ENCODE measurements at places on chromosomes 7 and 10.

DNA sequence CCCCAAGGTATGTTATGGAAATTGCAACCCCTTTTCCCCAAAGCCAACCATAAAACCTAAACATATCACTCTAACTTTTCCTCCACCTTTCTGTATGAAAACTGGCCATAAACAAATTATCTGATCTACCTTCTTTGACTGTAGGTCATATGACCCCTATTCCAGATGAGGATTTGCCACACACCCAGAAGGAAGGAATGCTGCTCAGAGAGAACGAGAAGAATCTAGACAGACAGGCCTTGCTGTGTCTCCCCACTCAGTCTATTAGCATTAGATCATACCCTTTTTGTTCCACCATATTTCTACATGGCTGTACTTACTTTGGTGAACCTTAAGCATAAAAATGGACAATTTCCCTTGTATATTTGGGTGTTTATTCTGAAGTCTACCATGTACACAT is 113.0 kb upstream of the PHYHIPL start:
- no peak for DNase-seq

GRCh38 chr7:32390210-32390609 is 100.0 kb downstream of the LSM5 start:
- DNase-seq = no peak

- DNase-seq = no peak
Measured at GRCh38 chr7:1758028-1758858, 88.2 kb downstream of the ELFN1 start.

DNA sequence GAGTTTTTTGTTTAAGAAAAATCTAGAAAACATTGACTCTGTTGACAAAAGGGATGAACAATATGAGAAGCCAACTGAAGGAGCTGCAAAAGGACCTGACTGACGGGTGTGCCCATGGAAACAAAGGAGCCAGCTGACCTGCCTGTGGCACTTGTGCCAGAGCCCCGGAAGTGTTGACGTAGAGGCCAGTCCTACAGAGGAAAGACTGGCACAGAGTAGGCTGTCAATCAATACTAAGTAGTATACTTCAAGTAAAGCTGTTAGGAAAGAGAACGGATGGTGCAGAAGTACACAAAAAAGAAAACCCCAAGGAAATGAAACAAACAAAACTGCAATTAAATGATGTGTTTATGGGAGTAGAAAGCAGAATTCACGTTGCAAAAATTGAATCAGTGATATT is 19.0 kb upstream of the ABI1 start:
- DNase-seq = no peak

DNA sequence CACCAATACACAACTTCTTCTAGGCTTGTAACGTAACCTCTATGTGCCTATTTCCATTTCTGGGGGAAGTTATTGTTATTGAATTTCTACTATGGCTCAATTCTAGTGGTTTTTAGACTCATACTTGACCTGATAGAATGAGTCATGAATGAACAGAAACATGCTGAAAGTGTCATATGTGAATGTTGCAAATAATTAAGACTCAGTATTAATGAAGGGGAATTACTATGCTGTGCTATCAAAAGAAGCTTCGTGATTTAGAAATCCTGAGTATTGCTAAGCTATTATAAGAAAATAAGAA is 135.1 kb upstream of the ZWINT start:
- no peak for DNase-seq

- DNase-seq = no peak
Measured at GRCh38 chr7:3107889-3108570, 64.4 kb upstream of the CARD11 start.

GRCh38 chr7:80491462-80491861 is 20.4 kb downstream of the GNAT3 start:
- DNase-seq = no peak

DNA sequence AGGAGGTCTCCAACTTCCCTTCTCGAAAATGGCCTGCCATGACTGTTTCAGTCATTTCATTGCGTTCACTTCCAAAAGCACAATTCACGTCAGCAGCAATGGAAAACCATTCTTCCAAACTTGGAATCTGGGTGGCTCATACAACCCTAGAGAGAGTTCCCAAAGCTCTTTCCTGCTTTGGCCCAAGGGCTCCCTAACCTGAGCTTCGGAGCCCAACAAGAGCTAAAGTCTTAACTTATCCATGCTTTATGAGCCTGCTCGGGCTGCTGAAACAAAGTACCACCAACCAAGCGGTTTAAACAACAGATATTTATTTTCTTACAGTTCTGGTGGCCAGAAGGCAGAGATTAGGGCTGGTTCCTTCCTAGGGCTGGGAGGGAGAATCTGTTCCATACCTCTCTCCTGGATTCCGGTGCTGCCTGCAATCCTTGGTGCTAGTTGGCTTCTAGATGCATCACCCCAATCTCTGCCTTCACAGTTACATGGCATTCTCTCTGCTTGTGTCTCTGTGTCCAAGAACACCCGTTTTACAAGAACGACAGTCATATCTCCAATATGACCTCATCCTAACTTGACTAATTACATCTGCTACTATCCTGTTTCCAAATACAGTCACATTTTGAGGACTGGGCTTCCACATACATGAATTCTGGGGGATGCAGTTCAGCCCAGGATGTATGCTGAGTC is 33.5 kb downstream of the CAMK2B start:
- peak; percentile 22 for DNase-seq

- DNase-seq = no peak
Measured at GRCh38 chr7:158955932-158956804, 99.8 kb downstream of the DYNC2I1 start.

DNA sequence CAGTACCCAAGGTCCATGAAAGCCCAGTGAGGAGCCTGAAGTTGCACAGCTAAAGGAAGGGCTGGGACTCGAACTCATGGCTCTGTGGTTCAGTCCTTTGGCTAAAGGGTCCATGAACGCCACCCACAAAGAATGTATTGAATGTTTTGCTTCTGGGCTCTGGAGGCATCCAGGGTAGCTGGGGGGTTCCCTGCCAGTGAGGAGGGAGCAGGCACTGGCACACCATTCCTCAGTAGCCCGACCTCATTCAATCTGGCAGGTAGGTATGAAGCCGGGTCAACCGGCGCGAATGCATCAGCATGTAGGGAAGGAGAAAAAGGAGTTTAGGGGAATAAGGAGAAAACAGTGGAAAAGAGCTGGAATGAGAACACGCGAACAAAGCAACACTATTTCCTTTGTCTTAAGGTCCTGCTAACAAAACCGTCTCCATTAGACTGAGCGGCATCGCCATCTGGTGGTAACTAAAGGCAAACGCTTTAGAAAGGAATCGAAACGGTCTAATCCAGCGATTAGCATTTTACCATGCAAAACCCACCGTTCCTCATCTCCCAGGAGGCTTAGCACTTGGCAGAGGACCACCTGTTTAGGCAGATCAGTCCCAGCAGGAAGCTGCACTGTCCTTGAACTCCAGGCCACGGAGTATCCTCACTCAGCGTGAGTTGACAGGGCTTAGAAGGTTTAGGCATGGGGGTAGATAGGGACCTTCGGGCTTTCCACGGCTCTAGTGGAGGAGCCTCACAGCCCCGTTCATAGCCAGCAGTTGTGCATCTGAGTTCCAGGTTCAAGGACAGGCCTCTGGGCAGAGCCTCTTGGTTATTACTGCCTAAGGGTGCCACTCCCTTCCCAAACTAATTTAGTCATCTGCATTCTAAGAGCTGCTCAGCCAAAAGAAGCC is 122.8 kb downstream of the UBE2H start:
- DNase-seq = peak; percentile 67

DNA sequence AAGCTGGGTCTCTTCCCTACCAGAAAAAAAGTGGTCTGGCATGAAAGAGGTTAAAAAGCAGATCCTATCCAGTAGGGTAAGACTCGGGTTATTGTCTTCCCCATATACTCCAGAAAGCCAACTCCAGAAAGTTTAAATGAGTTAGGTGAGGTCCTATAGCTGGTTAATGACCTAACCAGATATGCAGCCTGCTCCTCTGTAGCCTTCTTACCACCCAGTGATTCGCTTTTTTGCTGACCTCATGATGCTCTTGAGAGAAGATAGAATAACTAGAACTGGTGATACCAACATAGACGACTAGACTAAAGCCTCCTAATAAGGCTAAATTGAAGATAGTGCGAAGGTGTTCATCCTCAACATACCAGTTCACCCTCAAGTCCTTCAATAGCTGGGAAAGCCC is 675 bp upstream of the GIMAP1 start:
- no peak for DNase-seq

All from ecto neural progenitor cell (in vitro differentiated cells).